DMS 273 treated with DMSO at 0.1 percent for 48 hours (cell line): ENCODE measurements at places on chromosomes 16 and 17.

GRCh38 chr16:2093793-2094192 is 41.9 kb downstream of the PKD1 start:
- no peak for DNase-seq

GRCh38 chr17:7380321-7380720 is 568 bp upstream of the TNK1 start:
- DNase-seq = no peak

GRCh38 chr17:50938821-50939541 is 72.8 kb upstream of the TOB1 start:
- DNase-seq = no peak

GRCh38 chr16:88529596-88529995 is 40.6 kb upstream of the ZC3H18 start:
- DNase-seq = no peak

DNA sequence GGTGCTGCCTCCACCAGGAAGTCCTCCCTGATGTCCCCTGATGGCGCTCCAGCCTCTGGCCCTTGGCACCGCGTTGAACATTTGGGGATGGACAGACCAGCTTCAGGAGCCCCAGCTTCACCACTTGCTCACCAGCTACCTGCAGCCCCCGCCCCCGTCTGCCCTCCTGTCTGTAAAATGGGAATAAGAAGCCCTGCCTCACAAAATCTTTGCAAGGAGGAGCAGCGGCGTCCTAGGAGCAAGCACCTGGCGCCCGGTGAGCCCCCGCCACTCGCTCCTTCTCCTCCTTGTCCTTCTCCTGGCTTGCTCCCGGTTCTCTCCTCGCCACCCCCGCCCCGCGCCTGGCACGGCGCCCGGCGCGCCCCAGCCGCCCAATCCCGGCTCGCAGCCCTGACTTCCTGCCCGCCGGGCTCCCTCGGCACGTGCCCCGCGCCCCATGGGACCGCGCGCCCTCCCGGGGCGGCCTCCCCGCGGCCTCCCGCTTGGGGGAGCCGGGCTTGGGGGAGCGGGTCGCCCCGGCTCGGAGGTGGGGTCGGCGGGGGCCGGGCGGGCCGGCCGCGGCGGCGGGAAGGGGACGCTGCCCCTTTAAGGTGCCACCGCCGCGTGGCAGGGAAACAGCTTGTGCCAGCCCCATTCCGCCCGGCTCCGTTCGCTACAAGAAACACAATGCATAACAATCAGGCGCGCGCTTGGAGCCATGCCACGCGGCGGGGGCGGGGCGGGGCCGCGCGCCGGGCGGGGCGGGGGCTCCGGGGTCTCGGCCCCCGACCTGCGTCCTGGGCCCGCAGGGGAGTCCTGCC is 9.1 kb upstream of the PPP1R1B start:
- DNase-seq = peak; percentile 40

GRCh38 chr16:56558024-56558747 is 6.7 kb upstream of the MT4 start:
- DNase-seq = peak; percentile 96

GRCh38 chr17:27754549-27754948 is 45.8 kb downstream of the NOS2 start:
- DNase-seq = no peak

GRCh38 chr16:4266372-4266771 is 6.5 kb downstream of the TFAP4 start:
- no peak for DNase-seq

- no peak for DNase-seq
Measured at GRCh38 chr17:49292901-49293300, 62.3 kb upstream of the PHOSPHO1 start.

DNA sequence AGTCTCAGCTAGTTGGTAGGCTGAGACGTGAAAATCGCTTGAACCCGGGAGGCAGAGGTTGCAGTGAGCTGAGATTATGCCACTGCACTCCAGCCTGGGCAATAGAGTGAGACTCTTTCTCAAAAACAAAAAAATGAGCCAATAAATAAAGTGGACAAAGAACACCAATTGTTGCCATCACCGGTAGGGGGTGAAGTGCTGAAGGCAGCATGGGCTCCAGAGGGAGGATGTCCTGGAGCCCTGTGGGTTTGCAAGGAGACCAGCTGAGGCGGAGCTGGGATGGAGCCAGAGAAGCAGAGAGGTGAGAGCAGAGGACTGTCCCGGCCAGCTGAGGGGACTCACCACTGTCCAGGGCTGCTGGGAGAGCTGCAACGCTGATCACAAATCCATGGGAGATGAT is 13.8 kb downstream of the CHST6 start:
- no peak for DNase-seq

DNA sequence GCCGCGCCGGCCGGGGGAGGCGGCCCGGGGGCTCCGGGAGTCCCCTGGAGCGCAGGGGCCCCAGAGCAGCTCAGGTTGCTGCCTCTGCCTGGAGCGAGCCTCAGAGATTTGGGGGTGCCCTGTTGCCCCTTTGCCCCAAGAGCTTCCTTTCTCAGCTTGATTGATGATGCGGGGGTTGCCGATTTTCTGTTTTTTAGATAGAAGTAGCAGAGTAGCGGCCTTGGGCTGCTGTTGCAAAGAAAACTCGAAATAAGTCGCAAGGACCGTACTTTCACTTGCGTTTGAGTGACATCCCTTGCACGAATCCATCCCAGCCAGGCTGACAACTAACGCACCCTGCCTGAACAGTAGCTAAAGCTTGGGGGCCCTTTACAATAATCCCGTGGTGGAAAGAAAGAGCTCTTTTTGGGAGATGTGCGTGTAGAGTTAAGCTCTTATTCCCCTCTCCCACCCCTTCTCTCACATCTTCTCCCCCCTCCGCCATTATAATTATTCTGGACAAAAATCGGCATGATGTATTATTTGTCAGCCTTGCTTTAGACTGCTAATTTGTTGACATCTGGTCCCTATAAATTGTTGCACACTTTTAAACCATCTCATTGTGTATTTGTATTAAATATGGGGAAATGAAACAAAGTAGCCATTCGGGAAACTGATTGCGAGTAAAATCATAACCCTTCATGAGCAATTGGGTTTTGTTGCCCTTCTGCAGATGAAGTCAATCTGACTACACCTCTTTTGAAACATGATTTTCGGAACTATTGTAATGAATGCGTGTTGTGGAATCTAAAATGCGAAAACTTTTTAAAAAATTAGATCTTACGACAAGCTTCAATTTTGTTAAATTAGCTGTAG is 873 bp downstream of the USP10 start:
- DNase-seq = no peak

DNA sequence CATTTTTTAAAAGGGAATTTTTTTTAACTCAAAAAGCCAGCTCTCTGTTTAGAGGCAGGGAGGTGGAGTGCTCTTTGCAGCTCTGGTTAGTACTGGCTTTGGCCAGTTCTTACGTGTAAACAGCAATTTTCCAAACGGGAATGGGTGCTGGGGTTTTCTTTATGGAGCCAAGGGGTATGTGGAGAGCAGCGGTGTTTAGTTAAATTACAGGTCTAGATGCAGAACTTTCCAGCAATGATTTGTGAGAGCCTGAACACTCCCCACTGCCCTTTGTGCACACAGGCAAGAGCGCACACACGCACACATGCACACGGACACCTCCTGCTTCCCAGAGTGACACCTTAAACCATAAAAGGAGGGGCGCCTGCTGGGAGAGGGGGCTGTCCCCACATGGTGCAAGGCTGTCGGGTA is 140.2 kb downstream of the MSI2 start:
- DNase-seq = no peak

- no peak for DNase-seq
Measured at GRCh38 chr17:82072827-82073226, 7.2 kb upstream of the DUS1L start.

- DNase-seq = no peak
Measured at GRCh38 chr17:8986295-8986694, 20.8 kb upstream of the PIK3R5 start.

GRCh38 chr17:66494023-66494803 is 191.8 kb downstream of the PRKCA start:
- peak; percentile 19 for DNase-seq

DNA sequence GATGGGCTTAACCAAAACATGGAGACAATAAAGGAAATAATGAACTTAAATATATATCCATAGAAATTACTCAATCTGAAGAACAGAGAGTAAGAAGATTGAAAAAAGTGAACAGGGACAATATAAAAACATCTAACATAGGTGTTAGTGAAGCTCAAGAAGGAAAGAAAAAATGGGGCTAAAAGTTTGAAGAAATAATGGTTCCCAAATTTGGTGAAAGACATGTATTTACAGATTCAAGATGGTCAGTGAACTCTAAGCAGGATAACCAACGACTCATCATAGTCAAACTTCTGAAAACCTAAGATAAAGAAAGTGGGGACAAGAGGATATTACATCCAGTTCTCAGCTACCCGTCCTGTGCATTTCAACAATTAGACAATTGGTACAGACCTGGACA is 22.6 kb downstream of the SDK2 start:
- no peak for DNase-seq

- DNase-seq = no peak
Measured at GRCh38 chr16:67029254-67030096, 526 bp downstream of the CBFB start.

- DNase-seq = peak; percentile 48
Measured at GRCh38 chr16:19138601-19139000, 24.8 kb downstream of the ITPRIPL2 start.

DNA sequence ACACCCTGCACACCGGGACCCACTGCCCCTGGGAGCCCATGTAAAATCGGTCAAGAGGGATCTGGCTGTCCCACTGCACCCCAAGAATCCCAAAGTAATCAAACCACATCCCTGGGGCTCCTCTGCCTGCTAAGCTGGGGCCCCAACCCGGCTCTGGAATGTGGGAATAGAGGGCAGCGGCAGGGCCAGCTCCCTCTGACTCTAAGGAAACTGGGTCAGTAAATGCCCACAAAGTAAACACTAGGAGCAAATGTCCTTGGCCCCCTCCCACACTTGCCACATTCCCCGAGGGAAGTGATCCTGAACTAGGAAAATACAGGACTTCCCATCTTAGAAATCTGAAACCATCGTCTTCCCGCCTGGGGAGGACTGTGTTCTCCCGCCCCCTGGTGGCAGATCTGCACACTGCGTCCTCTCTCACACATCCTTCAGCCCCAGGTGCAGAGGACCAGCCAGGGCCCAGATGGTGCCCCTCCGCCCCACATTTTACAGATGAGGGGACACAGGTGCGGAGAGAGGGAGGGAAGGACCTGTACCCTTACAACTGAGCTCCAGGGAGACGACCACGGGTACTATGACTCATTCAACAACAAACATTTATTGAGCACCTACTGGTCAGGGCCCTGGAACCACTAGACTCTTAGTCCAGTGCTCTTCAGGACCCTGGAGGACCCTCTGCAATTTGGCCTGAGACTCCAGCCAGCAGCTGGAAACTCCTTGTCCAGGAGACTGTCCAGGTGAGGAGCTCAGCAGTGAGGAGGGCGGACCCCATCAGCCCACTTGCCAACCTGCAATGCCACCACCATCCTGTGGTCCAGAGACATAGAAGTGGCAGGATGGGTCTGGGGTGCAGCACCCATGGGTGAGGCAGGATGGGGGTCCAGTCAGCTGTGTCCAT is 10.1 kb downstream of the P3H4 start:
- peak; percentile 28 for DNase-seq

- DNase-seq = no peak
Measured at GRCh38 chr16:16909126-16909525, 530.2 kb downstream of the NPIPA7 start.

DNA sequence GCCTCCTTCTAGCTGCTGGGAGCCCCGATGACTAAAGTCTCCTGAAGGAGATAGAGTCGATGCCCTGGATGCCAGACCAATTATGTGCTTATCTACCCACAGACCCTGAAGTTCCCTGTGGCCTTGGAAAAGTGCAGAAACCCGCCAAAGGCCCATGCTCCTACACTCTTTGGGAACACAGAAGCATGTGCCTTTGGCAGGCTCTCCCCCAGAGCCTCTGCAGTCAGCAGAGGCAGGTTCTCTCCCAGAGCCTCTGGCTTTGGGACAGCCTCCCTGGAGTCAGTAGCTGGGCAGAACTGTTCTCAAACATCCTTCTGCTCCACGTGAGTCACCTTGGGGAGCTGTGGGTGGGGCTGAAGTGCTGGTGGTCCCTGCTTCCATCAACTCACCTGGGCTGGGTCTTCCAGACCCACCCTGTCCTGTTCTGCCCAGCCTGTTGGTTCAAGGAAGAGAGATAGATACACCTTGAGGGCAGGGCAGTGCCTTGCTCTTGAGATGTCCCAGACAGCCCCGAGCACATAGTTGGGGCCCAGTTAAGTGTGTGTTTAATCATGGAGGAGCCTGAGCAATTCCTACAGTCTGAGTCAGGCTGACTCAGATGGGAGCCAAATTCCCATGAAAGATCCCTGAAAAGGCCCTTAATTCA is 3.2 kb upstream of the CDK5RAP3 start:
- DNase-seq = no peak

DNA sequence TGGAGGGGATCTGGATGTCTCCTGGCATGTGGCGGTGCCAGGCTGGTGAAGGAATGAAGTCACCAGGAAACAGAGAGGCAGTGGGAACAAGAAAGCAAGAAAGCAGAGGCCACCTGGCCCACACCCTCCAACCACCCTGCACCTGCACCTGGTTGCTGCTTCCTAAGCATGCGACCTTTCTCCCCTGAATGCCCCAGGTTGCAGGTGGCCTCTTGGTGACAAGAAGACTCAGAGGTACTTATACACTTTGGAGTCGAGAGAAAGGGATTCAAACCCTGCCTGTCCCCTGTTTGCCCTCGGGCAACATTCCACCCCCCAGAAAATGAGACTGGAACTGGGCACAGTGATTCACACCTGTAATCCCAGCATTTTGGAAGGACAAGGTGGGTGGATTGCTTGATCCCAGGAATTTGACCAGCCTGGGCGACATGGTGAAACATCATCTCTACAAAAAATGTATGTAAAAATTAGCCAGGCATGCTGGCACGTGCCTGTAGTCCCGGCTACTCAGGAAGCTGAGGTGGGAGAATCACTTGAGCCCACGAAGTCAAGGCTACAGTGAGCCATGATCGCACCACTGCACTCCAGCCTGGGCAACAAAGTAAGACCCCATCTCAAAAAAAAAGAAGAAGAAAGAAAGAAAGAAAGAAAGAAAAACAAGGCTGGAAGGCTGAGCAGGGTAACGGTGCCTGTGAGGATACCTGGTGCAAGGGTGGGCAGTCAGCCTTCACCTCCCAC is 34.6 kb upstream of the TNRC6C start:
- no peak for DNase-seq

- no peak for DNase-seq
Measured at GRCh38 chr17:74282587-74283370, 8.7 kb downstream of the DNAI2 start.

DNA sequence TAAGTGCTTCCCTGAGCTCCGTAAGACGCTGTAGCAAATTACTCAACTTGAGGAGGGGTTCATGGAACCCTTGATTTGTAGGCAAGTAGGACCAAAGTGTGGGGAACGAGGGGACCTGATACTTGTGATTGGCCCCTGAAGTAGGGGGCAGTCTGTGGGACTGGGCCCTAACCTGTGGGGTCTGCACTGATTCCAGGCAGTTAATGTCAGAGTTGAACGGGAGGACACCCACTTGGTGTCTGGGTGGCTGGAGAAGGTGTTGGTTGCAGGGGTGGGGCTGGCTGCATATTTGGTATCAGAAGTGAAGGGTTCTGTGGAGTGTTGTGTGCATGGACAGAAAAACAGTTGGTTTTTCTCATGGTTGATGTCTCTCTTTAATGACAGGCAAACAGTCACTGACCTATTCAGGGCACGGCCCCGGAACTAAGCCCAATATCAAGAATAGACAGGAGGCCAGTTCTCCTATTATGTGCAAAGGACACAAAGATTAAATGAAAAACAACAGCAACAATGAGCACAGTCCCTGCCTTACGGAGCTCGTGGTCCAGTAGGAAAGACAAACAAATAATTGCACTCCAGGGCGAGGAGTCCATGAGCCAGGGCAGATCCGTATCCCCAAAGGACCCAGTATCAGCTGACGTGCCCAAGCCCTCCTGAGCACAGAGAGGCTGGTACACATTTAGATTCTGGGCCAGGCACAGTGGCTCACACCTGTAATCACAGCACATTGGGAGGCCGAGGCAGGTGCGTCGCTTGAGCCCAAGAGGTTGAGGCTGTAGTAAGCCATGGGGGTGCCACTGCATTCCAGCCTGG is 19.2 kb downstream of the MXRA7 start:
- no peak for DNase-seq
